ENCODE measurements at places on chromosomes 2 and 18. TPM values are rescaled to one million over a fixed set of nuclear protein-coding genes. Genes with fewer than 3 reads are reported as not detected.

SLC16A14 gene
- 1.3 TPM for total RNA-seq

NTSR2 gene
- total RNA-seq = not detected

PTPRN gene
- 1.4 TPM for total RNA-seq

CPLX4 gene
- total RNA-seq = not detected

KIF1A gene
- total RNA-seq = 0.84 TPM

Measured in A549 treated with dexamethasone at 1 μM for 4 hours (cell line).